Lung (tissue), 17 donors: ENCODE measurements at places on chromosomes 12 and 14. TPM values are rescaled to one million over a fixed set of nuclear protein-coding genes. Genes with fewer than 3 reads are reported as not detected.

DNA sequence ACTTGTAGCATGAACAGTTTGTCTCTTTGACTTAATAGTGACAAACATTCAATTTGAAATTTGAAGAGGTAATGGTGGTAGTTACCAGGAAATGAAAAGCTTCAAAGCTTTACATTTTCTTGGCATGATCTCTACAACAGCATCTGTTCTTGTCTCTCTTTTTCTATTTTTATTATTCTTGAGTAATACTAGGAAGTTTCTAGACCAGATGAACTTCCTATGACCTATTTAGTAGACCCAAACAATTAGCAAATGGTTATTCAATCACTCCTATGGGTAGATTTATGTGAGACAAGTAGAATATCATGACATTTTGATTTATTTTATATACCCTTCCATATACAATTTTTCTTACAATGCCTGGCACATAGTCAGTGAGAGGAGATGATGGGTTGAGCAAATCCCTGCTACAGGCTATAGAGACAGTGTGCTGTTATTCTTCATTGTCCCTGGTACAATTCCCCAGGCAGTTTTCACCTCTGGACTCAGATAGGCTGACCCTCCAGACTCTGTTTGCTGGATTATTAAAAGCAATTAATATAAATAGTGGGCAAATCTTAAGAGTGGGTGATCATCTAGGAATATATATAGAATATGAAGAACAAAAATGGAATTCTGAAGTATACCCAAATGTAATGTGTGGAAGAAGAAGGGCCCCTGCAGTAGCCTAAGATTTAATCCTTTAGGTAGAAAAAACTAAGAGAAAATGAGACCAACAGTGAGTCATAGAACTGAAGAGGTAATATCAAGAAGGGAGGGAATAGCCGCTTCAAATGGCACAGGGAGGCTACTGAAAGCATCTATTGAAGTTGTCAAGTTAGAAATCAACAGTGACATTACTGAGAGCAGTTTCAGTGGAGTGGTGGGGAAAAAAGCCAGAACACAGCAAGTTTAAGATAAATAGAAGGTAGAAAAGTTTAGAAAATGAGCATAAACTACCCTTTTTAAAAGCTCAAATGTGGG lies 512.0 kb downstream of the FOXG1 start:
- no peak for DNase-seq

The AICDA gene
- polyA plus RNA-seq: 0.14 TPM

The LHX5 gene
- polyA plus RNA-seq: not detected

- DNase-seq: no peak
Measured at GRCh38 chr12:19675361-19675760, 236.1 kb downstream of the AEBP2 start.

- peak; percentile 19 for DNase-seq
Measured at GRCh38 chr14:88551980-88552431, 2.8 kb downstream of the PTPN21 start.
